ENCODE measurements at places on chromosomes 5 and 9. TPM values are rescaled to one million over a fixed set of nuclear protein-coding genes. Genes with fewer than 3 reads are reported as not detected.

Gene ADAMTS19
- not detected for total RNA-seq

Gene PRPF4
- 33.9 TPM for total RNA-seq

Gene TMEM171
- total RNA-seq, result 1.4 TPM

Gene GABRA6
- total RNA-seq, result not detected

Gene SMC5
- 32.6 TPM for total RNA-seq

Gene WDR31
- total RNA-seq, result 0.83 TPM

Gene MOCS2
- total RNA-seq, result 14.7 TPM

Gene WNT8A
- not detected for total RNA-seq

Gene CDH9
- total RNA-seq, result not detected

Gene INSYN2B
- not detected for total RNA-seq

Gene PCDHAC1
- not detected for total RNA-seq

GRCh38 chr9:83449983-83450382 is 88.2 kb downstream of the FRMD3 start:
- H3K4me1 ChIP-seq, result no peaks in the 10 kb centered on the region
- no peak overlapping the region for H3K4me3 ChIP-seq
- no peak overlapping the region for H3K27ac ChIP-seq
- no peaks in the 10 kb centered on the region for H3K36me3 ChIP-seq
- DNase-seq, result no peak
- H3K27me3 ChIP-seq, result no peaks in the 10 kb centered on the region

DNA sequence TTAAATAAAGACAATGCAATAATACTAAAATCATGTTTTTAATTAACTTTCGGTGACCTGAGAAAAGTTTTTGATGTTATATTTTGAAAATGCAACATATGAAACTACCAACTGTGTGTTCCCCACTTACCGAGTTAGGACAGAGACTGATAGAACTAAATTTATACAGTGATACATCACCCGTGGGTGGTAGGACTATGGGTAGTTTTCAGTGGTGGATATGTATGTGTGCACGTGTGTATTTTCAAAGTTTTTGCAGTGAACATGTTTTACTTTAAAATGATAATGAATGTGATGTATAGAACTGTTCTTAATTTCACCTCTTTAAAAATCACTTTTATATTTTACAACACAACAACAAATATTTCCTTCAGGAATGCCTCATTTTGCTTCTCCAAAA is 25.0 kb upstream of the ACO1 start:
- H3K4me1 ChIP-seq, result no peaks in the 10 kb centered on the region
- H3K36me3 ChIP-seq, result no peaks in the 10 kb centered on the region
- H3K27me3 ChIP-seq, result peaks cover 2% of the 10 kb centered on the region
- H3K4me3 ChIP-seq, result no peak overlapping the region
- DNase-seq, result no peak

GRCh38 chr5:129246088-129246487 is 151.5 kb downstream of the ISOC1 start:
- no peaks in the 10 kb centered on the region for H3K27me3 ChIP-seq
- no peak for DNase-seq
- H3K4me1 ChIP-seq, result no peaks in the 10 kb centered on the region
- H3K36me3 ChIP-seq, result peaks cover 4% of the 10 kb centered on the region
- H3K27ac ChIP-seq, result no peak overlapping the region

DNA sequence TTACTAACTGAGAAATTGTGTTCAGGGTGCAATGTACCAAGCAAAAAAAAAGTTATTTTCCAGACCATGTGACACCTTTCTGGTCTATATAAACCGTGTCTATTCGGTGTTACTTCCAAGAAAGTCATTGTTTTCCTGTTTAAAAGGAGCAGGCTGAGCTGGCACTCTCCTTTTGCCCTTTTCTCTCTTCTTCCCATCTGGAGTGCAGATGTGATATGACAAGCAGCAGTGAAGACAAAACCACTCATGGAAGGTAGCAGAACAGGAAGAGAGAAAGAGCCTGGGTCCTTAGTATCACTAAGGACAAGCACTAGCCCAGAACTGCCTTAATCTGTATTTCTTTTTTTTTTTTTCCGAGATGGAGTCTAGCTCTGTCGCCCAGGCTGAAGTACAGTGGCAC is 25.6 kb downstream of the LYRM7 start:
- no peak for DNase-seq
- H3K4me1 ChIP-seq, result peaks cover 3% of the 10 kb centered on the region
- peak overlapping the region; percentile 31 for H3K27ac ChIP-seq
- no peaks in the 10 kb centered on the region for H3K36me3 ChIP-seq
- H3K27me3 ChIP-seq, result no peaks in the 10 kb centered on the region

GRCh38 chr5:39485079-39485478 is 60.3 kb upstream of the DAB2 start:
- peaks cover 6% of the 10 kb centered on the region for H3K36me3 ChIP-seq
- no peaks in the 10 kb centered on the region for H3K4me1 ChIP-seq
- H3K4me3 ChIP-seq, result no peak overlapping the region
- no peak overlapping the region for H3K27ac ChIP-seq

DNA sequence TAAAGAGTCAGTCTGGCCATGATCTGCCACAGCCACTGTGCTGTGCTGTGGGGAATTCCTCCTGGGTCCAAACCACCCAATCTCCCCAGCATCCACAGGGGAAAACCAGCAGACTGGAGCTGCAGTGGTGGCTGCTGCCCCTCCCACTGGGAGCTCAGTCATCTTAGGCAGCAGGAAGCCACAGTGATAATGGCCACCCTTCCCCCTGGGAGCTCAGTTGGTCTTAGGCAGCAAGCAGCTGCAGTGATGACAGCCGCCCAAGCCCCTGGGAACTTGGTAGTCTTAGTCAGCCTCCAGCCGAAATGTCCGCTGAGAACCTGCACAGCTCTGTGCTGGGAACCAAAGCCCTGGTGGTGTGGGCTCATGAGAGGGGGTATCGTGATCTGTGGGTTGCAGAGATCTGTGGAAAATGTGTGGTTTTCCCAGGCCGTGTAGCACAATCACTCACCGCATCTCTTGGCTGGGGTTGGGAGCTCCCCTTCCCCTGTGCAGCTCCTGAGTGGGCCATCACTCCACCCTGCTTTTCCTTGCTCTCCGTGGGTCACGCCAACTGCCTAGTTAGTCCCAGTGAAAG is 38.4 kb upstream of the SMIM15 start:
- H3K4me3 ChIP-seq, result no peak overlapping the region
- H3K27ac ChIP-seq, result no peak overlapping the region
- H3K4me1 ChIP-seq, result peaks cover 11% of the 10 kb centered on the region
- H3K36me3 ChIP-seq, result peaks cover 22% of the 10 kb centered on the region

- DNase-seq, result no peak
- peaks cover 16% of the 10 kb centered on the region for H3K4me1 ChIP-seq
- H3K36me3 ChIP-seq, result no peaks in the 10 kb centered on the region
- H3K27ac ChIP-seq, result no peak overlapping the region
Measured at GRCh38 chr9:34982361-34982760, 7.2 kb upstream of the DNAJB5 start.

- no peak for DNase-seq
- no peaks in the 10 kb centered on the region for H3K4me1 ChIP-seq
- no peaks in the 10 kb centered on the region for H3K36me3 ChIP-seq
Measured at GRCh38 chr9:27699621-27700020, 126.3 kb upstream of the C9orf72 start.

- no peak overlapping the region for H3K4me3 ChIP-seq
- no peaks in the 10 kb centered on the region for H3K27me3 ChIP-seq
- H3K4me1 ChIP-seq, result peaks cover 31% of the 10 kb centered on the region
- no peaks in the 10 kb centered on the region for H3K36me3 ChIP-seq
- no peak for DNase-seq
Measured at GRCh38 chr9:91255327-91255726, 106.4 kb downstream of the AUH start.

DNA sequence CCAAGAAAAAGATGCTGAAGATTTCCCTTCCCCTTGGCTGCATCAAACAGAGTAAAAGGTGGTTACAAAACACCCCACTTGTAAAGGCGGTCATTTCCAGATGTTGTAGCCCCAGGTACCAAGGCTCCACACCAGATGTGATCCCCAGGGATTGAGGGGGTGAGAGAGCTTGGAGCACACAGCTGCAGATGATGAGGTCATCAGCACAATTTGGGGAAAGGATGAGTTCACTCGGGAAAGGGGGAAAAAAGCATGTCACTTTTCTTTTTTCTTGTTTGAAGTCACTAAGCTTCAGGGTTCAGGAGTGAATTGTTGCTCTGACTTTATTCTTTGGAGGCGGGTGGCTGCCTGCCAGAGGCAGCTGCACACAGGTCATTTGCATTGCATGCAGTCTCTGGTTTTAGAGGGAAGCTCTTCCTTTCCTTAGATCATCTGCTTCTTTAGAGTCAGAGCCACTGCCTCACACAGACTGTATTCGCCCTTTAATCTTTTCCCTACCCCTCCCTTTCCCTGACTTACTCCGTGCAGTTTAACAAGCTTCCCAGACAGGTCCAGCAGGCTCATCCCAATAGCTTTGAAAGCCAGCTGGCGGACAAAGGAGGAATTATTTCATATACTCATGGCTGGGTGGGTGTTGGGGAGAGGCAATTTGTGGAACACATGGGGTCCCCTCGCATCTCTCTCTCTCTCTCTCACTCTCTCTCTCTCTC is 409.3 kb upstream of the SLC24A2 start:
- H3K36me3 ChIP-seq, result no peaks in the 10 kb centered on the region
- no peak overlapping the region for H3K27ac ChIP-seq
- DNase-seq, result no peak
- no peaks in the 10 kb centered on the region for H3K4me1 ChIP-seq

GRCh38 chr9:76602199-76602598 is 143.2 kb downstream of the GCNT1 start:
- H3K27ac ChIP-seq, result no peak overlapping the region
- peaks cover 8% of the 10 kb centered on the region for H3K4me1 ChIP-seq
- H3K27me3 ChIP-seq, result no peaks in the 10 kb centered on the region
- no peak for DNase-seq
- H3K36me3 ChIP-seq, result no peaks in the 10 kb centered on the region

GRCh38 chr9:72703574-72703973 is 182.2 kb downstream of the TMC1 start:
- no peak for DNase-seq
- H3K4me3 ChIP-seq, result no peak overlapping the region
- H3K36me3 ChIP-seq, result no peaks in the 10 kb centered on the region

DNA sequence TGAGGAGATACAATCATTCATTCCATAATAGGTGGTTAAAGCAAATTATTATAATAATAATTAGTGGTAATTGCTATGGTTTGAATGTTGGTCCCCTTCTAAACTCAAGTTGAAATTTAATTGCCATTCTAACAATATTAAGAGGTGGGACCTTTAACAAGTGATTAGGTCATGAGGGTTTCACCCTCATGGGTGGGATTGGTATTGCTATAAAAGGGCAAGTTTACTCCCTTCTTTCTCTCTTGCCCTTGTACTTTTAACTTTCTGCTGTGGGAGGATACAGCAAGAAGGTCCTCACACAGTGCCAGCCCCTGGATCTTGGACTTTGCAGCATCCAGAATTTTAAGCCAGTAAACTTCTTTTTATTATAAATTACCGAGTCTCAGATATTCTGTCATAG is 101.9 kb upstream of the PARP8 start:
- peak overlapping the region; percentile 58 for H3K27ac ChIP-seq
- H3K36me3 ChIP-seq, result peaks cover 19% of the 10 kb centered on the region
- peaks cover 32% of the 10 kb centered on the region for H3K4me1 ChIP-seq

GRCh38 chr5:61100437-61100836 is 61.8 kb downstream of the SMIM15 start:
- H3K4me1 ChIP-seq, result no peaks in the 10 kb centered on the region
- no peak for DNase-seq
- H3K4me3 ChIP-seq, result no peak overlapping the region

GRCh38 chr9:100170556-100170955 is 71.5 kb downstream of the INVS start:
- no peak for DNase-seq
- H3K27ac ChIP-seq, result no peak overlapping the region
- H3K36me3 ChIP-seq, result peaks cover 25% of the 10 kb centered on the region
- H3K27me3 ChIP-seq, result no peaks in the 10 kb centered on the region

DNA sequence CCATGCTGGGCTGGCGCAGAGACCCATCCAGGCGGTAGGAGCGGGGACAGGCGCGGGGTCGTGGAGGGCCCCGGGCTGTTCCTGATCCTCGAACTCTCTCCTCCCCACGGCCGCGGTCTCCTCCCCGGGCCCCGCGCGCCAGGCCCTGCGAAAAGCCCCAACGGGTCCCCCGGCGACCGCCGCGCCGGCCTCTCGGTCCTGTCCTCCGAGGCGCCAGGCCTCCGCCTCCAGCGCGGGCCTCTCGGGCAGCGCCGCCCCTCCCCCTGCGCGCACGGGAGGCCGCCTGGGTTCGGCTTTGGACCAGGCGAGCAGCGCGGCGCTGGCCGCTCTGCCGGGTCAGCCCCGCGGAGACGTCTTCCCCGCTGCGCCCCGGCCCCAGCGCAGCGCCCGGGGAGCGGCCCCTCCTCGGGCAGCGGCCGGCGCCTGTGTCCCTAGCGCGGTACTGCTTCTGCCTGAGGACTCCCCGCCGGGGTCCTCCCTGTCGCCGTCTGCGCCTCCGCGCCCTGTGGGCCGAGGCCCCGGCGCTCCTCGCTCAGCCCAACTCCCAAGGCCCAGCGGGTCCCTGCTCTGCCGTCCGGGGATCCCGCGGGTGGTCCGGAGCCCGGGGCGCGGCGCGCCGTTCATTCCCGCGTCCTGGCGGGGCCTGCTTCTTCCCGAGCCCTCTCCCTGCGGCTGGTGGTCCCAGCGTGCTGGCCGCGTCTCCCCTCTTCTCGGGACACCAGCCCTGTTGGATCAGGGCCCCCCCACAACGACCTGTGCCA is 13.4 kb downstream of the COL23A1 start:
- H3K27me3 ChIP-seq, result peaks cover 33% of the 10 kb centered on the region
- H3K36me3 ChIP-seq, result no peaks in the 10 kb centered on the region
- no peak for DNase-seq
- H3K4me1 ChIP-seq, result no peaks in the 10 kb centered on the region

- no peaks in the 10 kb centered on the region for H3K4me1 ChIP-seq
- no peak for DNase-seq
- peaks cover 41% of the 10 kb centered on the region for H3K27me3 ChIP-seq
- H3K27ac ChIP-seq, result no peak overlapping the region
- H3K36me3 ChIP-seq, result no peaks in the 10 kb centered on the region
- no peak overlapping the region for H3K4me3 ChIP-seq
Measured at GRCh38 chr9:70065572-70065971, 21.9 kb downstream of the MAMDC2 start.

DNA sequence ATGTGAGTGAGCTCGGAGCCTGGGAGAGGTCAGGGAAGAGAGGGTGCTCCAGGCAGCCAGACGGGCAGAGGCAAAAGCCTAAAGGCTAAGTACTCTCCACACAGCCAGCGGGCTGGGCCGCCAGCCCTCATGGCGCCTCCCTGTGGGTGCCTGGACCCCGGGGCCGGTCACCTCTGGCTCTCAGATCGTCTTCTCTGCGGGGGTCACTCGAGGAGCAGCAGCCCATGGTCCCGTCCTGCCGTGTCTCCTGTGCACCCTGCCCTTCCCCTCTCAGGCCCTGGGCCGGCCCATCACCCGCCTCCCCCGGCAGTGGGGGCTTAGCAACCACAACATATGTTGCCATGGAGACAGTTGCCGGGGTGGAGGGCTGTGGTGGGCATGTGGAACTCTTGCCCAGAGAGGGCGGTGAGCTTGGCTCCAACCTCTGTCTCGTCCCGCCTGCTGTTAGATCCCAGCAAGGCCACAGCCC is 4.2 kb downstream of the AK1 start:
- peak; percentile 57 for DNase-seq
- H3K4me3 ChIP-seq, result no peak overlapping the region
- H3K27me3 ChIP-seq, result no peaks in the 10 kb centered on the region

GRCh38 chr9:10079284-10079964 is 533.4 kb downstream of the PTPRD start:
- no peak for DNase-seq
- H3K36me3 ChIP-seq, result peaks cover 10% of the 10 kb centered on the region
- H3K27me3 ChIP-seq, result no peaks in the 10 kb centered on the region
- no peak overlapping the region for H3K4me3 ChIP-seq
- H3K27ac ChIP-seq, result no peak overlapping the region
- no peaks in the 10 kb centered on the region for H3K4me1 ChIP-seq

GRCh38 chr9:98603821-98604383 is 104.8 kb downstream of the GABBR2 start:
- H3K4me3 ChIP-seq, result no peak overlapping the region
- H3K27me3 ChIP-seq, result peaks cover 9% of the 10 kb centered on the region
- no peak overlapping the region for H3K27ac ChIP-seq
